ENCODE measurements at places on chromosomes 2 and 18.

- no peak for DNase-seq
Measured at GRCh38 chr2:135617501-135618015, 86.3 kb downstream of the R3HDM1 start.

- no peak for DNase-seq
Measured at GRCh38 chr2:236131073-236131692, 37.0 kb downstream of the GBX2 start.

GRCh38 chr18:76878426-76878825 lies 56.1 kb downstream of the ZNF236 start:
- no peak for DNase-seq

DNA sequence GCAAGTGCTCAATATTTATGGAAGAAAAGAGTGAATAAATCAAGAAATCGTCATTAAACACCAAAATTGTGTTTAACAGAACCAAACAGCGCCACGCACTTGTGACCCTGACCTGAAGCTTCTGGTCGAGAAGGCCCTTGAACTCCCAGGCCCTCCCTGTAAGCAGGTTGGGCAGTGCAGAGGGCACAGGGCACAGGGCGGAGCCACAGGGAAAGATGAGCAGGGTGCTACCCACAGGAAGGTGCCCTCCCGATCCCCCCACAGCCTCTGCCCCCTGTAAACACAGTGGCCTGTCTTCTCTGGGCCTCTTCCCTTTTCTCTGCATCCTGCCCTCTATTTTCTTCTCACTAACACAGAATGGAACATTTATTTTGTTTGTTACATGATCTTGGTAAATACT lies 16.9 kb upstream of the TUBB6 start:
- DNase-seq, result no peak

DNA sequence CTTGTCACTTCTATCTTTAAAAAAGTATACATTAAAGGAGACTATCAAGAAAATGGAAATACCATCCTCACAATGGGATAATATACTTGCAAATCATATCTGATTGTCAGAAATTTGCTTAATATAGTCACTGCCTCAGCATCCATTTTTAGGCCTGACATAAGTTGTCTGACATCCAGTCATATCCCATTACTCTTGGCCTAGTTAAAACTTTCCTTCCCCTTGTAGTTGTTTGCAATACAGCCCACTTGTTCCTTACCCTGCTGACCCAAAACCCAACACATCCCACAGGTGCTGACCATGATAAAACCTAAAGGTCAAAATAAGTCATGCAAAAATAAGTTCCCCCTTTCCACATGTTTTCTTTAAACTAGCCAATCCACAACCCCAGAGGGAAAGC lies 3.6 kb upstream of the ARHGEF33 start:
- no peak for DNase-seq

GRCh38 chr18:77470569-77471413 lies 221.1 kb downstream of the GALR1 start:
- DNase-seq, result no peak

DNA sequence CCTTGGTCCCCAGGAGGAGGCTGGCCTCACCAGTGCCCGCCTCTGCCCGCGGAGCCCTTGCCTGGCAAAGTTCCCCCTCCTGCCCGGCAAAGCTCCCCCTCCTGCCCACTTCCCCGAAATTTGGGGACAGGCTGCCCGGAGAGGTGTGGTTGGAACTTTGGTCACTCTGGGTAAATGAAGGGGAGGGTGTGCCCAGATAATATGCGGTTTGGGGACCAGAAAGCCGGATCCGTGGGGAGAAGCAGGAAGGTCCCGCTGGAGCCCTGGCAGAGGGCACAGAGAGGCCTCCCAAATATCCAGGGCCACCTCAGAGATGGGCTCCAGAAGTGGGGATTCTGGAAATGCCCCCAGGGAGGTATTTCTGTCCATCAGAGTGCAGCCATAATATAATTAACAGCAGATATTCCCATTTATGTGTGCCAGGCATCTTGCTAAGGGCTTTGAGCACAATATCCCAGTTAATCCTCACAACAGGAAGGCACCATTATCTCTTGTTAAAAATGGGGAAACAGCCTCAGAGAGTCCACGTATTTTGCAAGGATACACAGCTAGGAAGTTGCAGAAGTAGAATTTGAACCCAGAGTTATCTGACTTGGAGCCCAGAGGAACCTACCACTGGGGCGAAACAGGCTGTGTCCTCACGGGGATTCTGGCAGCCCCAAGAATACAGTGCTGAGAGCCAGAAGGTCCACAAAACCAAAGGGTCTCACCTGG lies 914 bp downstream of the STEAP3 start:
- no peak for DNase-seq

DNA sequence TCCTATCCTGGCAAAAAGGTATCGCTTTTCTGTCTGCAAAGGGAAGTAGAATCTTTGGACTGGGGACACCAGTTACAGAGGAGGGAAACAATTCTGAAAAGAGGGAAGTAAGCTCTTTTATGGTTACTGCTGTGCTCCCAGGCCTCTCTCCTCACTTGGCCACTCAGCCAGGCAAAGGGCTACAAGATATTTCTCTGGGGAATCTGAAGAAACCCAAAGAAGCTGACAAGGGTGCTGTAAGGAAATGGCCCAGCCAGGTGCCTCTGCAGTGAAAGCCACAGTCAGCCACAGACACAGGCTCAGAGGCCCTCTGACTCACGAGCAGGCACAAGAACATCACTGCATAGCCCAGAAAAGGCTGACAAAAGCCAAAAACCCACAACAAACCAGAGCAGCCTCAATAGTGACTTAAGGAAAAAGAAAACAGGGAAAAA lies 5.8 kb downstream of the HDLBP start:
- no peak for DNase-seq

DNA sequence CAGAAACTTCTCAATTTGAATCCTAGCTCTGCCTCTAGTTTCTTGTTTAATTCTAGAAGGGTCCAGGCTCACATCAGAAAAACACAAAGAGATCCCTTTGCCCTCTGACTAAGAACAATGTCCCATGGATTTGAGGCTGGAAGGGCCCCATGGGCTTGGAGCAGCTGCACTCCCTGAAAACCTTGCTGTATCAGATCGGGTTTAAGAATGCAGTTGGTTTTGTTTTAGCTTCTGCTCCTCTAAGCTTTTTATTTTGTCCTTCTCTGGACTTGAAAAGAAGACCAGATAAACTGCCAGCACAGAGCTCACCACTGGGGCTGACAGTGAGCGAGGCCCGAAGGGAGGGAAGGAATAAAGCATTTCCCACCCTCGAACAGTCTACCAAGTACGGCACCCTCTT lies 69.2 kb upstream of the WIPF1 start:
- DNase-seq, result no peak

- no peak for DNase-seq
Measured at GRCh38 chr2:206981739-206982340, 42.5 kb downstream of the CPO start.

GRCh38 chr2:174705321-174705720 lies 59.0 kb downstream of the CHRNA1 start:
- DNase-seq, result no peak

GRCh38 chr2:10385933-10386773 lies 62.0 kb downstream of the ODC1 start:
- no peak for DNase-seq

- no peak for DNase-seq
Measured at GRCh38 chr2:227004482-227004881, 159.5 kb downstream of the COL4A4 start.

GRCh38 chr2:217162533-217162932 lies 302.7 kb upstream of the TNP1 start:
- DNase-seq, result peak; percentile 28

DNA sequence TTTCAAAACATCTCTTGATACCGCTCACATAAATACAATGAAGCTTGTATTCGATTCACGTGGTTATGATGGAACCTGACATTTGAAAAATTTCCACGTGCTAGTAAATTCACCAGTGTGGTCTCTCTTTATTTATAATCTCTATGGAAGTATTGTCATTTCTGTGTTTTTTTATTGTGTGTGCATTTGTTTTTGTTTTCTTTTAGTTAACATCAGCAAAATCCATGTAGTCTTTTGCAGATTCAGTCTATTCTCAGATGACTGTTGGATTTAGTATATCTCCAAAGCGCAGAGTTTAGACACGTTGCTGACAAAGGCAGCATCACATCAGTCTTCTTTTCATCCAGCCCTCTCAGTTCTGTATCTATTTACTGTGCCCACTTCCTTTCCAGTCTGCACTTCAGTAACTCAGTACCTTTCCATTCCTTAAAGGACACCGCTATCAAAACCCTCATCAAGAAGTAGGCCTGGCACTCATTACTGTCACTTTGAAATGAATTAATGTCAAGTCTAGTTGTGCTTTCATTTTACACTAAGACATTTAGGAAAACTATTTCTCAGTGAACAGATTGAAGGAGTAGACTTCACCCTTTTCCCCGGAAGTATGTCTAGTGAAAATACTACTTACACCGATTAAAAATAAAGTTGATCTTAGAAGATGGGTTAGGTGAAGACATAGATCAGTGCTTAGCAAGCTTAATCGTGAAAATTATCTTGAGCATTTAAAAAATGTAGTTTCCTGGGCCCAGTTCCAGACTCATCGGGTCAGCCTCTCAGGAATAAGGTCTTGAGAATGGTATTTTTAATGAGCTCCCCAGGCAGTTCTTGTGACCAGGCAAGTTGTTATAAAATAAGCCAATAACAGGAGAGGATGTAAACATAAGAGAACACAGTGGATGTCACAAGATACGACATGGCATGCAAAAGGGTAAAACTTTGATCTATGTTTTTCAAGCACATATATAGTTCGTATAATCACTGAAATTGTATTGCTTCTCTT lies 506.8 kb upstream of the ZEB2 start:
- no peak for DNase-seq

DNA sequence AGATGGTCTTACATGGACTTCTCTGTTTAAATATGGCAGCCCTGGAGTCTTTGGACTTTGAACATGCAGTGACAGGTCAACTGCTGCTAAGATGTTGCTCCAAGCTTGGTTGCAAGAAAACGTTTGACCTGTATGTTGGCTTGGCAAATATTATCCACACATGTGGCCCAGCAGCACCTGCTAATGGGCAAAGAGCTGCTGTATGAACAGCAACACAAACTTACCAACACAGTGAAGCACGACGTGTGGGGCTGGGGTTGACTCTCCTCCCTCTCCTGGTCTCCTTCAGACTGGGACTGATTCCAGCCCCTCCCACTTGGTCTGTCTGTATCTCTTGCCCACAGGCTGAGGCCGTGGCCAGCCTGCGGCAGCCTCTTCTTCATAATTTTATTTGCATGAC lies 3.8 kb downstream of the KCNE4 start:
- DNase-seq, result no peak

DNA sequence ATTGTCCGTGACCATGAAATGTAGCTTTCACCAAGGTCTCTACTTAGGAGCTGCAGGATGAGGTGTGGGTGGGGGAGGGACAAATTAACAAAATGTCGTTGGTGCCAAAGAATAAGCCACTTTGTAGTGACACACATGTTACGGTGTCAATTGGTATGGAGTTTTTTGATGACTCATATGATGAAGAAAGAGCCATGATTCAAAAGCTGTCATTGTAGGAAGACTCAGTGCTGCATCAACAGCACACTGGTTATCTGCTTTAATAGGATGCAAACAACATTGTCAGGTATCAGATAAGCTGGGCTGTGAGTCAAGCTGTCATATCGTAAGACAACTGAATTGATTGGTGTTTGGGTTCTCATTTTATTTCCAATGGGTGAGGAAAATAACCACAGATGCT lies 36.6 kb upstream of the BOD1L2 start:
- DNase-seq, result no peak

DNA sequence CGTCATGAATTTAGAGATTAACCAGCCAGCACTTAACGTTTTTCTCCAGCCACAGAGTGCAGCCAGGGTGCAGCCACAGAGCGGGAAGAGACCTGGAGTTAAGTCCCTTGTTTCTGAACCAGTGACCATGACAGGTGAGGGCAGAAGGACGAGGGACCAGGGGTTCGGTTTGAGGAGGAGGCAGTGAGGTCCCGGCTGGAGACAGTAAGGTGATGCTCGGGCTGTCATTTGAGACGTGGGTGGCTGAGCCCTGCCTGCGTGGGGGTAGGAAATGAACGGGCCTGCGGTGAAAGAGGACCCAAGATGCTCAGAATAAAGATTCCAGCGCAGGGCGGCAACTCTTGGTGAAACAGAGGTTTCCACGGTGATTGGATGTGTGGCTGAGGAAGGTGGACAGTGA lies 205.9 kb downstream of the SNTG2 start:
- no peak for DNase-seq

DNA sequence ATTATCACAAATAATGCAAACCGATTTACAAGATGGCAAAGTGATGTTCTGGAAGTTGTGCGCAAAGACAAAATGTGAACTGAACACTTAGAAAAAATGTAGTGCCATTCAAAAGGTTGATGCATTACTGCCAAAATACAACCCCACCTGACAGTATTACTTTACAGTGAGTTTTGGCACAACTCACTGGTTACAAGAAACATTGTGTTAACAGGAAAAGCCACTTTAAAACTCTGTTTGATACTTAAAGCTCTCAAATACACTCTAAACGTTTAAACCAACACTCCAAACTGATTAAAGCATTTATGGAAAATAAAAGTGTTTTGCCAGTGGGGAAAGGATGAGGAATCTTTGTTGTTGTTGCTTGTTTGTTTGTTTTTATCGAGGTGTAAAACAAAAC lies 173.4 kb upstream of the SATB2 start:
- no peak for DNase-seq

GRCh38 chr2:12858786-12859185 lies 142.1 kb downstream of the TRIB2 start:
- DNase-seq, result no peak

DNA sequence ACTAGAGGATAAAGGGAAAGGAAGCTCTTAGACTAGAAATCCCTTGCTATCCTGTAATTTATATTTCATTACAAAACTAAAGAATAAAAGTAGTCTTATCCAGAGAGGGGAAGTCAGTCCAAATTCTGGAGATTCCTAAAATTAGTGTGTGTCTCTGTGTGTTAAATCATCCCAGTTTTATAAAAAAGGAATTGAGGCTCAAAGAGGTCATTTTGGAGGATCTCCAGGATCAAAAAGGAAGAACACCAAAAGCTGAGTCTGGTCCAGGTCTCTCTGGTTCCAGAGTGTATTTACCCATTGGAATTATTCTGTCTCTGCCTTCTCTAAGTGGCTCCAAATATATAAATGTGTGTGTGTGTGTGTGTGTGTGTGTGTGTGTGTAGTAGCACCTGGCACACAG lies 166.7 kb downstream of the NRXN1 start:
- no peak for DNase-seq

DNA sequence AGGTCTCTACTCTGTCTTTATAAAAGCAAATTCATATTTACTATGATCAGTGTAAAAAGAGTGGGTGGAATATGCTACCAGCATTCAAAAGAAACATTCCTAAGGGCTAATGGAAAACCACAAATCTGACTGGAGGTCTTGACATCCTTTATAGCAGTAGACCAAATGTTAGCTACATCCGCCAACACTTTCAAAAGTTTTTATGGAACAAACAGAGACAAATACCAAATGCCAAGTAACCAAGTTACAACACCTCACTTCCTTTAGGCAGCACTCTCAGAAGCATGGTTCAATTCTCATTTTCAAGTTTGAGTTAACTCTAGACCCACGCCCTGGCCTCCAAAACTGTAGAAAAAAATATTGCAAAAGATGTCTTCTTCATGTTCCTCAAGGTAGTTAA lies 78.3 kb upstream of the SETBP1 start:
- no peak for DNase-seq

All from stimulated activated CD8-positive, alpha-beta memory T cell treated with anti-CD3 and anti-CD28 coated beads, Interleukin-7, amount 100 ng/mL, for 48 hours (primary cell).